ENCODE measurements at places on chromosomes 5 and 9. TPM values are rescaled to one million over a fixed set of nuclear protein-coding genes. Genes with fewer than 3 reads are reported as not detected.
A peak's percentile ranks its signal among the peaks of the same experiment; 100 is the strongest.

DNA sequence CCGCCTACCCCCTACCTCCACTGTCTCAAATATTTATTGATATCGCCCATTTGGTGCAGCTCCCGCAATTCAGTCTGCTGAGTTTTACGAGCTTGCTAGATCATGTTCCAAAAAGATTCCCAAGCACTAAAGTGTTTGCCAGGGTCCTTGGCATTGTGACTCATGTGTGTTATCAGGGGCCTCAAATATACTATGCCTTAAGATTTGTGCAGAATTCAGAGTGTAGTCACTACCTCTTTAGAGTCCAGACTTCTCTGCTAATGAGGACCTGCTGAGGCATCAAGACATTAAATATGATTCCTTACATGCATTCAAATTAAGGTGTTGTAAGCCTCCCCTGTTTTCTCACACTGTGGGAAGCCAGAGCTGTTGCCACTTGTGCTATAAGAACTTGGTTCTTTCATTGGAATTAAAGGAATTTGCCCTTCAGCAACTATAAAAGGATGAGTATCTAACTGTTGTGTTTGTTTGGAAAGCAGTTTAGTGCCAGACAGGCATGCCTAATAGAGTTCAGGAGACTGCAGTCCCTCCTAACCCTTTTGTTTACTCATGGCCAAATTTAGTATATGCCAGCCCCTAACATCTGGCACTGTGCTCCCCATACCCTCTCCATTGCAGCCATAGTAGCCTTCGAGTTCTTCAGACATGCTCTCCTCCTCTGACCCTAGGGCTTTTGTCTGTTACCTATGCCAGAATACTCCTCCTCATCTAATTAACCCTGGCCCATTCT, 316.4 kb downstream of the NR3C1 start:
- peak; percentile 44 for DNase-seq

DNA sequence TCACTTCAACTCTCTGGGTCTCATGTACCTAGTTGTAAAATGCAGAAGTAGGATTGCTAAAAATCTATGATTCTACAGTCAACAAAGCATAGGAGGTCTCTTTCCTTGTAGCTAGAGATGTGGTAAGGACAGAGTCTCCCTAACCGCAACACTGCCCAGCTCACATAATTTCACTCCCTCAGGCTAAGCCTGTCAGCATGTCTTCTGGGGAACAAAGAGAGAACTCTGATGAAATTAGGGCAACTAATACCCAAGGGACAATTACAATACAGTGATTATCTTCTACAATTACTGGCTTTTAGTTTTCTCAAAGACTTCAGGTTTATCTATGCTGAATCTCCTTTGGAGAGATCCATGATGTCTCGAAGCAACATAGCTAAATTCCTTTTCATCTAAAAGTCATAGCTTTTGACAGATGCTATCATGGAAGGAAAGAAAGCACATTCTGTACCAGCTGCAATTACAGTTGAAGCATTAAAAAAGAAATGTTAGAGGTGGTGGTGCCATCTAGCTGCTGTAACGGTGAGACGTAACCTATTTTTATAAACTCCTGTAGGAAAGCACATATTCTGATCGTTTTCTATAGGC, 141.1 kb upstream of the TARS1 start:
- DNase-seq: peak; percentile 71

DNA sequence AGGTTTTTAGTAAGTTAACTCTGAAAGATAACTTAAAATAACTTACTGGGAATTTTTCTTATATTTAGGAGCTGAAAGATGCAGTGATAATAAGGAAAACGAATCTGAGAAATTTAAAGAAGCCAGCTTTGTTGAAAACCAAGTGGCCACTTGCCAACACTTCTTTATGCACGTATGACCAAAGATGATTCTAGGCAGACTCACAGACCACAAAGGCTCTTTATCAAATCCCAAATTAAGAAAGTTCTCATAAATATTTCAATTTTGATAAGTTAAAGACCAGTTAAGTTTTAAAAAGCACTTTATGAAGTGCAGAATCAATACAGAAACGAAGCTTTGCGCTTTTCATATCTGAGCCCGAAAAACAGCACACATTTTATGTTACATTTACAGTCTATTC, 1.5 kb downstream of the AFF4 start:
- DNase-seq: peak; percentile 81

The CA9 gene
- total RNA-seq: 0.56 TPM

- no peak for DNase-seq
Measured at GRCh38 chr5:6117212-6117611, 261.1 kb downstream of the MED10 start.

The LHX2 gene
- not detected for total RNA-seq

DNA sequence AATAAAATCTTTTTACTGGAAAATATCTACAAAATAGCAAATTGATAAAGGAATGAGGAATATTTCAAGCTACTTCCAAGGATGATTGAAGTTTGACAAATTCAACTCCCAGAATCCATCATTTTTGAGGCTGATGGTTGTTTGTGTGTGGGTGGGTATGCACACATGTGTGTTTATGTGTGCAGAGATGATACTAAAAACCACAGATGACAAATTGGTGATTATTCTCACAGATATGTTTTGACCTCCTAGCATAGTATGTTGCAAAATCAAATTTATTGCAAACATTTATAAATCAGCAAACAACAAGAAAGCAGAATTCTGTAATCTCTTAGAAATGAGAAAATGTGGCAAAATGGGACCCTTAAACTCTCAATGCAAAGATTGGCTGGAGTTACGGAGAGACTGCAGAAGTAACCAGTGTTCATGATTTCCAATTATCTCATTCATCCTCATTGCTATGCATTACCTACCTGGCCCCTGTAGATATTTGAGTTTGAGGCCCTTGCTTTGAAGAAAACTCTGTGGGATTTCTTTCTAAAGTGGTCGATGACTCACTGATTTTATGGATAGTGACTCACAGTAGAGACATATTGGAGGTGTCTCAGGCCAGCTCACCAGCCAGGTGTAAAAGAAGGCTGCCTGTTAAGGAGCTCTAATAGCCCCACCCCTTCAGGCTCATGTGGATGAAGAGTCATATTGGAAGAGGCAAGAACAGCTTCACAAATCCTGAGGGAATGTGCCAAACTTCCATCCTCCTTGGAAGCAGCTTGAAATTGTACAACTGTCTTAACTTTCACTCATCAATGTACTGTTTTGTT, 44.6 kb upstream of the TMC1 start:
- peak; percentile 84 for DNase-seq

DNA sequence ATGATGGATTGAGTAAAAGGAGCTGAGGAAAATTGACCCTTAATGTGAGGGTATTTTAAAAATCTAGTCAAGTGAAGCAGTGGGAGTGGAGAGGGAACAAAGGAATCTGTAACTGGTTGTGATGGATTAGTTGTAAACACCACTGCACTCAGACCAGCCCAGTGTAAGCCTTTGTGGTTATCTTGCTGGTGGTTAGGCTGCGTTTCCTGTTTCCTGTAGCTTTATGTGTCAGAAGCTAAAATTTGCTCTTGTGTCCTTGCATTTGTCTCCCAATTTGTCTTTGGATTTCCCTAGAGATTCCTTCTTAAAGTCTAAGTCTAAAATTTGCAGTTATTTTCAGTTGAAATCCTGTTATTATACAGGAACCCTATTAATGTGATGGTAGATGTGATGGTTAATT, 6.3 kb downstream of the IFNA21 start:
- DNase-seq: no peak

The OLFML2A gene
- 1.4 TPM for total RNA-seq

DNA sequence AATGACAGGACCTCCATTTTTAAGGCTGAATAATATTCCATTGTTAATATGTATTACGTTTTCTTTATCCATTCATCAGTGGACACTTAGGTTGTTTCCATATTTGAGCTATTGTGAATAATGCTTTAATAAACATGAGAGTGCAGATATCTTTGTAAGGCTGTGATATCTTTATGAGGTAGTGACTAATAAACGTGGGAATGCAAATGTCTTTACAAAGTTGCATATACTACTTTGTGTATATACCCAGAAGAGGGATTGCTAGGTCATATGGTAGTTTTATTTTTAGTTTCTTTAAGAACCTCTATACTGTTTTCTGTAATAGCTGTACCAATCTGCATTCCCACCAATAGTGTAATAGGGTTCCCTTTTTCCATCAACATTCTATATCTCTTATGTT, 148.7 kb downstream of the FOCAD start:
- DNase-seq: peak; percentile 49

The UBQLN1 gene
- total RNA-seq: 129 TPM

DNA sequence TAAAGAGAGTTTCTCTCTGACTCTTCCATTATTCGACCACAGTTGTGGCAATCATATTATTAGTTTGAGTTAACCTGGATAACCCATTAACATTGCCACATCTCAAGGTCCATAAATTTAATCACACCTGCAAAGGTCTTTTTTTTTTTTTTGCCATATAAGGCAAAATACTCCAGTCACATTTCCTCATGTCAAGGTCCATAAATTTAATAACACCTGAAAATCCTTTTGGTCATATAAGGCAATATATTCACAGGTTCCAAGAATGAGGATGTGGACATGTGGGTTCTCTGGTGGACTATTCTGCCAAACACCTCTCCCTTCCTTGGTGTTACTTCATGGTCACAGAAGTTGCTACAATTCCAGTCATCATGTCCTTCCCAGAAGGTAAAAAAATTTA, 213.5 kb upstream of the COX7C start:
- DNase-seq: no peak

DNA sequence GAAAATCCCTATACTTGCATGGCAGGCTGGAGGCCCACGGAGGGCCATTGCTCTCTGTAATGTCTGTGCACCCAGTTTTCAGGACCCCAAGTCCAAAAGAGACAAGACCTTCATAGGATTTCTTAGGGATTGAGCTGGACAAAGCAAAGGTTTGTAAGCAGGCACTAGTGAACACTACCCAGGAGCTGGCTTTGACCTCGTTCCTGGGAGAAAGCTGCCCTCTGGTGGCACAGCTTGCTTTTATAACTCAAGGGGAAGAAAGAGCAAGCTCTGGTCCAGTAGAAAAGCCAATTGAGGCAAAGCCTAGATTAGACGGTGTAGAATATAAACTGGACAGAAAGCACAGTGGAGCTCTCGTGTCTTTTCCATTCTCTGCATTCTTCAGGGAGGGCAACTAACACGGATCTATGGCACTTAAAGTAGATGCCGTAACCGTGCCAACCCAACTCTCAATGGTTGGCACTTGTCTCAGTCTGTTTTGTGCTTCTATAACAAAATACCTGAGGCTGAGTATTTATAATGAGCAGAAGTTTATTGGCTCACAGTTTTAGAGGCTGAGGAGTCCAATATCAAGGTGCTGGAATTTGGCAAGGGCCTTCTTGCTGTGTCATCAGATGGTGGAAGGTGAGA, 7.9 kb downstream of the GABRP start:
- DNase-seq: peak; percentile 56

DNA sequence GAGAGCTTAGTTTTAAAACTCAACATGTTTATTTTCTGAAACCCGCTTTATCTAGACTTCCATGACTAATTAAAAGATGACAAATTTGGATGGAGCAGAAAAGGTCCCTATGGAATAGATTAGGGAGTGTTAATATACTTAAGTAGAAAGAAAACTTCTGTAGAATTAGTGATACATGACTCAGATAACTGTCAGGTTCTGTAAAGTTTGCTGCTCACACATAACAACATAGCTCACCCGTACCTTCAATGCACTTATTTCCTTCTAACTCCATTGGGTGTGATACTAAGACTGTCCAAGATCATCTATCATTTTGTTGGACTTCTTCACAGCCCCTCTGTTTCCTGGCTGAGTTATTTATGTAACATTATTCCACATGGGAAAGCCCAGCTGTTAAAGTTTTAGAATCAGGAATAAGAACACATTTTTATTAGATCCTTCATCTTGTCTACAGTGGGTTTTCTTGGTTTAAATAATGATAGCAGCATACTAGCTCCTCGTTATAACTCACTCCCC, 27.8 kb downstream of the TMEM167A start:
- DNase-seq: no peak

DNA sequence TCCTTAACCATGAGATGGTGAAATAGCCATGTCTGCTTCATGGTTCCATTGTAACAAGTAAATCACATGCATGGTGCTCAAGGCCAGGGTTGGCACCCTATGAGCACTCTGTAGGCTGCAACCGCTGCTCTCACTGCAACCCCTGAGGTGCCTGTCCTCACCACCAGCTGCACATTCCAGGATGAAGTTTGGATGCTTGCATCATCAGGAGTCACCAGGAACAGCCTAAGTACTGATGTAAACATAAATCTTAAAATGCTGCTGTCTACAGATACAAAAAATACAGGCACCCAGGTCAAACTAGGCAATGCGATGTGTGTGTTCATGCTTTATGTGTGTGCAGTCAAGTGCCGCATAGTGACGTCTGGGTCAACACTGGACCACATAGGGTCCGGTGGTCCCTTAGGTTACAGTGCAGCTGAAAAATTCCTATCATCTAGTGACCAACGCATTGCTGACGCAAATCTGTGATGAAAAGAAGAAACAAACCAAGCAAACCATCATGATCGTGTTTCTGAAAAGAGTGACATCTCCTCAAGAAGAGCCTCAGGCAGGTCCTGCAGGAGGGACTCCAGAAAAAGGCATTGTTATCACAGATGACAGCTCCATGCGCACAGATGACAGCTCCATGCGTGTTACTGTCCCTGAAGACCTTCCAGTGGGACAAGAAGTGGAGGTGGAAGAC, 234.8 kb downstream of the AUH start:
- DNase-seq: peak; percentile 95

DNA sequence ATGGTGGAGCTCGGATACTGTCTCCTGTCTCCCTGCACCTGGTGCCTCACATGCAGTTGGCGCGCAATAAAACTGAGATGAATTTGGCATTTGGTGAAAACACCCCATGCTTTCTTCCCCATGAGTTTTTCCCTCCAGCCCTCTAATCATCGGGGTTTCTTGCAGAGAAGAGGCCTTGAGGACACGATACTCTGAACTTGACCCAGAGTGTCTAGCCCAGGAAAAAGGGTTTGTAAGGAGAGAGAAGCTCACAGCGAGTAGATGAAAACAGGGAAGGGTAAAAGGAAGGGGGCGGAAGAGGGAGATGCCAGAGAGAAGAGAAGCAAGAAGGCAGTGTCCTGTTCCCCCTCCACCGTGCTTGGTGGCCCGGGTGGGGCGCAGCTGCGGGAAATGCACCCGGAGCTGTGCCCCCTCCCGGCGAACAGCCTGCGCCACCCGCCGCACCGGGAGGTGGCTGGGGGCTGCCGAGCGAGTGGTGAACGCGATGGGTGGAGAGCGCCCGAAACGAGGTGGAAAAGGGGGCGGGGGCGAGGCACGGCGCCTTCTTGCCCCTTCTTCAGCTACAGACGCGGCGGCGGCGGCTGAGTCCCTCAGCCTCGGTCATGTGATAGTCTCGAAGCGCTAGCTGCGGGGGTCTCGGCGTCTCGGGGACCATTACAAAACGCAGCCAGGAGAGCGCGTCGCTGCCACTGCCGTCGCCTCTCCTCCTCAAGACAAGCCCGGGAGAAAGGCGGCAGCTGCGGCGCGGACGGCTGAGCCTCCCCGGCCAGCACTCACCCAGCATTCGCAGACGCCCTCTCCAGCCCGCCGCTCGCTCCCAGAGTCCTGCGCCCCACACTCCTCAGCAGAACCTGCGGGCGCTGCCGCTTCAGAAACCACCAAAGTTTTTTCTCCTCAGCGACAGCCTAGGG, 1.1 kb upstream of the FOXB2 start:
- DNase-seq: no peak

- DNase-seq: peak; percentile 99
Measured at GRCh38 chr5:53418826-53419658, 61.4 kb upstream of the FST start.

Data from IMR-90 (cell line).